ENCODE measurements at places on chromosomes 13 and 19.
A peak's percentile ranks its signal among the peaks of the same experiment; 100 is the strongest.

GRCh38 chr13:106155411-106155810 lies 380.1 kb downstream of the EFNB2 start:
- DNase-seq = no peak

- no peak for DNase-seq
Measured at GRCh38 chr19:33303791-33304345, 1.5 kb upstream of the CEBPA start.

DNA sequence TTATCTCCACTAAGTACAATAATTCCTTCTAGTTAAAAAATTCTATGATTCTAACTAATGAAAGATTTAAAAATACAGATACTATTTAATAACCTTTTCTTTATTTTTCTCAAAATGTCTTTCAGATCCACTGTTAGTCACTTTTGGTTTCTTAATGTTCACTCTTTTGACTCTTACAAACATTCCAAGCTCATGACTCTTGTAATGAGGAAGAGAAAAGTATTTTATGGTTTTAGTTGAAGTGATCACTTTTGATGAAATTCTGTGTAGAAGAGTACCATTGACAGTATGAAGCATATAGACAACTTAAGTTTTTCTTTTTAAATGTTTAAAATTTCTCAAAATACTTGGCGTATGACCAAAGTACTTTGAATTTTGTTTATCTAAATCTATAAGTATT lies 27.8 kb downstream of the COG3 start:
- no peak for DNase-seq

GRCh38 chr19:54731191-54731590 lies 6.9 kb downstream of the KIR3DL3 start:
- DNase-seq = no peak

DNA sequence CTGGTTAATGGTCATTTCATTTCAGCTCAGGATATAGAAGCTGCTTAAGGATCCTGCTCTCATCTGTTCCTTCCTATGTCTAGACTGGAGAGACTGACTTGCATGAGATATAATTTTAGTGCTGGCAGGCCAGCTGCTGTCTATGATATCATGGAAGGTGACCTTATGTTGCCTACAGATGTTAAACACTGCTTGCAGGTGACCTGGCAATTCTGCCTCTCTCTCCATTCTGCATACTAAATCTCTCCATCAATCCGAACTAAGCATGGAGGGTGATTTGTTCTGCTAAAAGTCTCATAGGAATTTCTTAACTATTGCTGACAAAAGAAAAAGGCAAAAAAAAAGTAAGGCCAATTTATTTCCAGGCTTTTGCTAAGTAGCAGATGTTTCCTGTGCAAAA lies 81.0 kb downstream of the CCNA1 start:
- DNase-seq = no peak

- DNase-seq = peak; percentile 96
Measured at GRCh38 chr19:913080-913748, at the start of gene R3HDM4. R3HDM4 (minus strand) TSS chr19:913219; CDS start chr19:913157, 62 bp downstream.

DNA sequence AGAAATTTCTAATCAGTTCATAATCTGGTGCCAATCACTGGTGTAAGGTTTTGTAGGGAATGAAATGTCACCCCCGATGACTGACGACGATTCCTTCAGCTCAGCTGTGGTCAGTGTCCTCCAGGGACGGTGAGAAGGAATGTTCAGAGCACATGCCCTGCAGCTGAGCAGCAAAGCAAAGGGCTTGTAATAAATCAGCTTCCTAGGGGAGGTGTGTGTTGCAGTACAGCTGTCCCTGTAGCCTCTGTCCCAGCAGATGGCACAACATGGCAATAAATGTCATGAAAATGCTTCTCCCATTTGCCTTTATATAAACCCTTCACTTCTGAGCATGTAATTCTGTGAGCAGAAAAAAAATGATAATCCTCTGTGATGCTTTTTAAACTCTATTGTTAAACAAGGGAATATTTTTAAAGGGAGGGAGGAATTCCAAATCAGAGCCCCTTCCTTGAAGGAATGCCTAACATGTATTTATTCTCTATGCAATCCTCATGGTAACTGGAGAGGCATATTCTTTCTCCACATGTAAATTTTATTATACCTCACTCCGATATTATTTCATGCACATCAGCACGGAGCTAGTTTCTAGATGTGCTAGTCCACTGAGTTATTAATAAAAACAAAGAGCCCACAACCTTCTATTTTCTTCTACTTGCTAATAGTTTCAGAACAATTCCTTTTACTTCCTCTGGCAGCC lies 102.5 kb downstream of the FAM216B start:
- peak; percentile 61 for DNase-seq

DNA sequence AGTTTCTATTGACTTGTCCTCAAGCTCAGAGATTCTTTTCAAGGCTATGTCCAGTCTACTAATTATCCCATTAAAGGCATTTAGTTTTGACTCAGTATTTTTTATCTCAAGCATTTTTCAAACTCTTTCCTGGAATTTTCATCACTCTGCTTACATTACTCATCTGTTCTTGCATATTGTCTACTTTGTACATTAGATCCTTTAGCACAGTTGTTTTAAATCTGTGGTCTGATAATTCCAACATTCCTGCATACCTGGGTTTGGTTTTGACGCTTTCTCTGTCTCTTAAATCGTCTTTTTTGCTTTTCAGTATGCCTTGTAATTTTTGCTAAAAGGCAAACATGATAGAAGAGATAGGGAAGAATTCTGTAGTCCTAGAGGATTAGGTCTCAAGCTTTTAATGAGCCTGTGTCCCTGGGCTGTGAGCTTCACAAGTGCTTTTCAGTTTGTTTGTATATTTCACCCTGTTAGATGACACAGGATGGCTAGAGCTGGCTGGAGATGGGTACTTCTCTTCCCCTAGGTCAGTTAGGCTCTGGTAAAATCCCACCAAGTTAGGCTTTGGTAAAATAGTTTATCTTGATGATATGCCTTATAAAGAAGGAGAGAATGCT lies 46.1 kb upstream of the GPC6 start:
- no peak for DNase-seq

All from SK-N-SH (cell line).